ENCODE measurements at places on chromosomes 1 and 21.
A peak's percentile ranks its signal among the peaks of the same experiment; 100 is the strongest.

- no peak for DNase-seq
Measured at GRCh38 chr1:209797978-209798639, 7.8 kb downstream of the IRF6 start.

GRCh38 chr1:62237950-62238374 is 43.3 kb downstream of the L1TD1 start:
- DNase-seq: no peak

- DNase-seq: peak; percentile 18
Measured at GRCh38 chr1:185062710-185063370, 17.5 kb downstream of the RNF2 start.

DNA sequence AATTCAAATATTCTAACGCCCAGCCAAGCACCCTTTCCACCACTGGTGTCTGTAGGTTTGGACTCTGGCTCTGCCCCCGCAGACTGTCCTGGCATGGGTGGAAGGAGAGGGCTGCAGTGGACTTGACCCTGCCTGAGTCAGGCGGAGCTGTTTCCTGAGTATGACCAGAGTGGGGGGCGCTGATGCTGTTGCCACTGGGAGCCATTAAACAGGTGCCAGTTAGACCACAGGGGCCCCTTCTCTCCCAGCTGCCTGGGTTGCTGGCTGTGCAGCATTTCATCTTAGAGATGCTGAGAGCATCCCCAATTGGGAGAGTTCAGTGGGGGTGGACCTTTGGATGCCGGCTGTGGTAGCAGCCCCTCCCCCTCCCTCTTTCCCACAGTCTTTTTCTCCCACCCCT is 539.5 kb downstream of the MATN1 start:
- DNase-seq: no peak

- DNase-seq: no peak
Measured at GRCh38 chr1:153919876-153920852, 2.6 kb downstream of the GATAD2B start.

GRCh38 chr1:40878906-40879305 is 16.7 kb upstream of the CITED4 start:
- DNase-seq: no peak

GRCh38 chr1:49229555-49229954 is 452.9 kb upstream of the BEND5 start:
- DNase-seq: no peak

- no peak for DNase-seq
Measured at GRCh38 chr1:41842993-41843755, 75.5 kb downstream of the HIVEP3 start.

GRCh38 chr1:185733818-185734735 is at the start of gene HMCN1:
Gene HMCN1 (plus strand): TSS chr1:185734391. CDS start chr1:185734780, 389 bp downstream.
- DNase-seq: peak; percentile 2

DNA sequence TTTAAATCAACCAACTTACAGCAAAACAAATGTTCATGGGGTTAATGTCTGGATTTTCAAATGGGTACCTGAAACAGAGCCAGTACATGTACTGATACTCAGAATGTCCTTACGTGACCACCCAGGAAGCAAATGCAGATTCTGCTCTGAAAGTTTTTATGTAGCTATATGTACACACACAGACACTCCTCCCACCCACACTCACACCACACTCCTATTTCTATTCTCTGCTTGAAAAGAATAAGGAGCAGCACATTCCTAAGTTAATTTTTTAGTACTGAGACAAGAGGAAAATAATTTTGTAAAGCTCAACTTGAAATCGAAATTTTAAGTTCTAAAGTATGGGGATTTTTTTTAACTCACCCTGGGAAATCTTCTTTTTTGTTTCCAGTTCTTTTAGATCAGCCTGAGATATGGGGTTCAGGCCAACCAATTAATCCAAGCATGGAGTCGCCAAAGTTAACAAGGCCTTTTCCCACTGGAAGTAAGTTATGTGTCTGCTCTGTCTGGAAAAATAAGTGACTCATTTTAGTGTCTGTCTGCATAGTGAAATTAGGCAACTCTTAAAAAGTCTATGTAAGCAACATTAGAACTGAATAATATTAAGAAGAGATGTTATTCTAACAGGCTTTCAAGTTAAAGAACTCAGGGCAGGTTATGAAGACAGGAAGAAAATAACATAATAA is 75.5 kb upstream of the DYNLT5 start:
- no peak for DNase-seq

Data from GM06990 (cell line).